ENCODE measurements at places on chromosomes 5 and 9.

GRCh38 chr9:34430843-34431437 is 27.4 kb downstream of the FAM219A start:
- no peak for DNase-seq

DNA sequence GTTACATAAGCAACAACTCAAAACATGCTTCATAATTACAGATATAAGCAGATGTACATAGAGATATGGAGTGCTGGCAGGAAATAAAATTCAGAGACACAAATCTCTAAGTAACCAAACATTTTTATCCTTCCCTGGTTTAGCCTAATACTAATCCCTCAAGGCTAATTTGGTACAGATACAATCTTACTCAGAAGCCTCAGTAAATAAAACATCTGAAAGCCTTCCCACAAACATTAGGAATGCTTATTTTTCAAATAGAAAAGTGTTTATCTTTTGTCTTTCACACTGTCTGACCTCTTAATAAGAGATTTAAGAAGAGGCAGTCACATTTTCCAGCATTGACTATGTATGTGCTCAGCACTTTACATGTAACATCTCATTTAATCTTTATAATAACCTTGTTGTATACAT is 399.4 kb downstream of the ARRDC3 start:
- DNase-seq: no peak

GRCh38 chr9:32716955-32717543 is 66.3 kb upstream of the TMEM215 start:
- DNase-seq: no peak

DNA sequence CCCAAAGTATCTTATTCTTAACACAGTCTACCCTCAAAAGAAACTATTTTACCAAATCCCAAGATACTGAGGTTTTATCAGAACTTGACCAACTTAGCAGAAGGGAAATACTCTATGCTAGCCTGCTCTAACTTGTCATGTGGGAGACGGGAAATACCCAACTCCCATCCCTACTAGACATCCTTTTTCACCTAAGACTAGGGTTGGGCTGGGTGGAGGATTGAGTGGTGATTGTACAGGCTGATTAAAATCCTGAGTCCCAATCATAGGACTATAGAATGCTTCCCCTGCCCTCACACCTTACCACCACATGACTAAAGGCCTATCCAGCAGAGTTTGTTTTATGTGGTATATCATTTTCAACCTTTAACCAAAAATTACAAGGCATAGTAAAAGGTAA is 786.5 kb downstream of the TAF11L14 start:
- no peak for DNase-seq

GRCh38 chr9:77251050-77251449 is 73.7 kb downstream of the VPS13A start:
- no peak for DNase-seq

DNA sequence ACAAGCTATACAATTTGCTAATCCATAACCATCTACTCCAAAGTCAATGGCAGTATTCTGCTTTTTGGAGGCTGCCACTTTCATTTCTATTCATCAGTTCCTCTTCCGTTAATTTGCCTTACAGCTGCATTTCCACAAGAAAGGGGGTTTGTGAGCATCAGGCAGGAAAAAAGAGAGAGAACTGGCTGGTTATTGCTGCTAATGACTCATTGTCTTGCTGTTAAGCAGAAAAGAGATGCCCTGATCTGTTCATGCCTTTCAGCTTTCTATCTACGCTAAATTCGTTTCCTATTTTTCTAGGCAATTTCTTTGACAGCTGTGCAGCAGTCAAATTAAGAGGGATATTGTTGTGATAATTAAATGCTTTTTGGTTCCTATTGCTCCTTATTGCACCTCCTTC is 65.9 kb upstream of the GNAQ start:
- no peak for DNase-seq

DNA sequence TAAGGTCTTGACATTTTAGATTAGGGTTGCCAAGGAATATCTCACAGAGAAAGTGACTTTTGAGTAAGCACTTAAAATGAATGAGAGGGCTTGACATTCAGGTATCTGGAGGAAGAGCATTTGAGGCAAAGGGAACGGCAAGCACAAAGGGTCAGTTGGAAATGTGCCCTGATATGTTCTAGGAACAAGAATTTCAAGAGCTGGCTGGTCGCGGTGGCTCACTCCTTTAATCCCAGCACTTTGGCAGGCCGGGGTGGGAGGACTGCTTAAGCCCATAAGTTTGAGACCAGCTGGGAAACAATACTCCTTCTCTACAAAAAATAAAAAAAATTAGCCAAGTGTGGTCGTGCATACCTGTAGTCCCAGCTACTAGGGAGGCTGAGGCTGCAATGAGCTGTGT is 16.5 kb downstream of the KIAA1958 start:
- DNase-seq: no peak
